ENCODE measurements at places on chromosomes 3 and 15. TPM values are rescaled to one million over a fixed set of nuclear protein-coding genes. Genes with fewer than 3 reads are reported as not detected.

The GOLGA6D gene
- total RNA-seq, result not detected

The RYR3 gene
- total RNA-seq, result not detected

The AP3B2 gene
- total RNA-seq, result not detected

The ECE2 gene
- not detected for total RNA-seq

The COLQ gene
- 5.3 TPM for total RNA-seq

The ZNF662 gene
- total RNA-seq, result 1.2 TPM

The DNAH12 gene
- total RNA-seq, result not detected

The ZNF660 gene
- 0.83 TPM for total RNA-seq

The CYP1A2 gene
- total RNA-seq, result not detected

The POTEB gene
- total RNA-seq, result not detected

The ANKRD34C gene
- not detected for total RNA-seq

The SOX14 gene
- not detected for total RNA-seq

The SEMA6D gene
- not detected for total RNA-seq

The NLGN1 gene
- not detected for total RNA-seq

The PHC3 gene
- 54.0 TPM for total RNA-seq

The DUOX2 gene
- total RNA-seq, result not detected

The CA12 gene
- total RNA-seq, result not detected

- DNase-seq, result no peak
These were observed 68.5 kb downstream of the PLCH1 start for GRCh38 chr3:155676252-155676981.

DNA sequence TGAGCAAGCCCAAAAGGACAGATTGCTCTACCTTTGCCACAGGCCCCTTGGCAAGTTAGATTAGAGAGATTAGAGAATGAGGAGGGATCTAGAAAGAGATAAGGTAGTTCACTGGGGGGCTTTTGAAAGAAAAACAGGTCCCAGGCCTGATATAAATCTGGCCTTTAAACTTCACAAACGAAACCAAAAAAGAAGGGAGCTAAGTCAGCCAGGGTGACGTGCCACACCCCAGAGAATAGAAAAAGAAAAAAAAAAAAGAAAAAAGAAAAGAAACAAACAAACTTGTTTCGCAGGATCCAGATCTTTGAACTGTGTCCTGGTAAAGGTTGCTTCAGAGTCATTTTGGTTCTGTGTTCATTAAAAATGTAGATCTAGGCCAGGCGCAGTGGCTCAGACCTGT, 3.6 kb downstream of the KAT2B start:
- no peak for DNase-seq

DNA sequence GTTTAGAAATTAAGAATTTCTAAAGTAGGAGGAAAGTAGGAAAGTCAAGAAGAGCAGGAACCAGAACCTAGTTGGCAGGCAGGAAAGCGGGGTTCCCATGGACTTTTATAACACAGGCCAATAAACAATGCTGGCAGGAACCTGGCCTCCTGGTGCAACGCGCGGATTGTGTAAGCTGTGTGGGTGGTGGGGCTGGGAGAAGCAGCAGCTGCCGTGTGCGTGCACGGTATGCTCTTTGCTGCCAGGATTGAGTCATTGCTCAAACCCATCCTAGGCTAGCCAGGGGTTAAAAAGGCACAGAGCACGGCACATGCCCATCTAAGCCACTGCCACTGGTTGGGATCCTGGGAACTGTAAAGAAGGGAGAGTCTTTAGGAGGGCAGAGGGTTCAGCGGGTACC, 209.9 kb upstream of the RGMA start:
- no peak for DNase-seq

GRCh38 chr3:69659180-69659910, 79.9 kb upstream of the MITF start:
- DNase-seq, result no peak

GRCh38 chr15:29825227-29825626, 3.0 kb upstream of the TJP1 start:
- DNase-seq, result peak; percentile 66

DNA sequence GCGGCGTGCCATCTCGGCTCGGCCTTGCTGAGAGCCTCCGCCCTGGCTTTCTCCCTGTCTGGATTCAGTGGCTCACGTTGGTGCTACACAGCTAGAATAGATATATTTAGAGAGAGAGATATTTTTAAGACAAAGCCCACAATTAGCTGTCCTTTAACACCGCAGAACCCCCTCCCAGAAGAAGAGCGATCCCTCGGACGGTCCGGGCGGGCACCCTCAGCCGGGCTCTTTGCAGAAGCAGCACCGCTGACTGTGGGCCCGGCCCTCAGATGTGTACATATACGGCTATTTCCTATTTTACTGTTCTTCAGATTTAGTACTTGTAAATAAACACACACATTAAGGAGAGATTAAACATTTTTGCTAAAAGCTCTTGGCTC, 54.1 kb downstream of the PLXNA1 start:
- no peak for DNase-seq

GRCh38 chr3:146680617-146681016, 75.5 kb upstream of the PLSCR5 start:
- no peak for DNase-seq

- DNase-seq, result no peak
These were observed 69.9 kb downstream of the IGF2BP2 start for GRCh38 chr3:185754920-185755319.

GRCh38 chr3:72990701-72991395, 5.8 kb upstream of the PPP4R2 start:
- DNase-seq, result no peak

DNA sequence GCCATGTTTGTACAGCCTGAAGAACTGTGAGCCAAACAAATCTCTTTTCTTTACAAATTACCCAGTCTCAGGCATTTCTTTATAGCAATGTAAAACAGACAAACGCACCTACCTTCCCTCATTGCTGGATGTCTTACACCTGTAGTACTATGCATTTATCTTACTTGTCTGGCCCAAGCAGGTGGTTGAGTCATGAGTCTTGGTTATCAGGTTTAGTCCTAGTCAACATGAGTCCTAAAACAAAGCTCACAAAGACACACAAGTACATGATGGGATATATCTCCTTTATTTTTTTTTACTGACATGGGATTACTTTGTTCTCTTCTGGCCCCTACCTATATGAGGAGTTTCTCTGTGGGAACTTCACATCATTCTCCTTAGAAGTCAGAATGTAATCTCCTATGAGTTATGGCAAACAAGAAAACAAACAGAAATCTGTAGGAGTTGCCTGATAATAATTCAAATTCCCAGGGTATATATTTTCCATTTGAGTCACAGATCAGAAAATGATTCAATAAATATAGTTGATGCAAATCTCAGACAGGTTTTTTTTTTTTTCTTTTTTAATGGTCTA, 33.6 kb upstream of the PLSCR2 start:
- no peak for DNase-seq

DNA sequence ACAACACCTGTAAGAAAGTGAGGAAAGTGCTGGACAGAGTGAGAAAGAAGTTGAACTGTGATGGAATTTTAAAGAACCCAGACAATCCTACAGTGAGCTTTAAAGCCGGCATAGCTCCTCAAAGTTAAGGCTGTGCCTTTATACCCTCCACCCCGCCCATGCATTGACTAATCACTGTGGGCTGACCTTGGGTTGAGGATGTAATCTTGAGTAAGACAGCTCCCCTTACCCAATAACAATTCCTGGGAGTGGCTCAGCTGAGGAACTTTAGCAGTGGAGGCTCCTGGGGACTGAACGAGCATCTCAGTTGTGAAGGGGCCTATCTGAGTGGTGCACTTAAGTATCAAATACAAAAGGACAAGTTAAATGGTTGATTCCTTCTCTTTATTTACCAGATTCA, 35.7 kb upstream of the ZNF770 start:
- DNase-seq, result no peak

DNA sequence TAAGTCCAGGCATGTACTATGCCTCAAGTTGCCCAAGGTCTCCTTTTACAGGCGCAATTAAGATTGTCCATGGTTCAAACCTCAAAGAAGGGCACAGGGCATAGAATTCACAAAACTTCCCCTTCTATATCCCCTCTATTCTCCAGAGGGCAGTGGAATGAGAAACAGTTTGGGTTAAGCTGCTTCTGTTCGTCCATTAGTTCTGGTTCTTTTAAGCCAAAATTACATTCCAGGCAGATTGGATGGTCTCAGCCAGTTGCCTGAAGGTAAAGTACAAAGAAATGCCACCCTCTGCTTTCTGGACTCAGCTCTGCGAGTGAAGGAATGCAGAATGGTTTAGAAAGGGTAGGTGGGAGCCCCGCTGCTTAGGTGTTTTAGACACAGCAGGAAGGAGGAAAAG, 200.7 kb downstream of the GREM1 start:
- no peak for DNase-seq

- DNase-seq, result no peak
These were observed 237.7 kb upstream of the AGTR1 start for GRCh38 chr3:148459931-148460513.

- DNase-seq, result no peak
These were observed 104.2 kb downstream of the OXSM start for GRCh38 chr3:25894101-25894500.

DNA sequence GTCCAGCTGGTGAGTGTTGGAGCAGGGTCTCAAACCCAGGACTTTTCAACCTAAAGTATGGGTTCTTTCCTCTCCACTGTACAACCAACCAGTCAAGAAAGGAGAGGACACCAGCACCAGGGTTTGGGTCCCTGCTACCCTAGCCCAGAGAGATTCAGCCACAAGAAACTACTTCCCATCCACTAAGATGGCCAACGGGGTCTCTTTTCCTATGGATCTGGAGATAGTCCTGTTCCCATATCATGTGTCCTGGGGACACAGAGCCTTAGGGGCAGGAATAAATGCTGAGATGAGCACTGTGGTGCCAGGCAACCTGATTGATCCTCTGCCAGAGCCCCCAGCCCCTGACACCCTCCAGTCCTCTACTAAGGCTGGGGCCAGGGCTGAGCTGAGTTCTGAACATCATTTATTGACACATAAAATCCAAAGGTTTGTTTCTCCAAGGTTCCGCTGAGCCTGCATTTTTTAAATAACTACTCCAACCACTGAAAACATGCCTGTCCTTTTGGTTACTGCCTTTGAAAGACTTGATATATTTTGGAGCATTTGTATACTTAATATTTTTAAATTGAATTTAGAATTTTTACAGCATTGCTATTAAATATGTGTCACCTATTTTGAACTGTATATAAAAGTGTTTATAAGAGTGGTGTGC, 26.0 kb downstream of the MRPL46 start:
- DNase-seq, result no peak

DNA sequence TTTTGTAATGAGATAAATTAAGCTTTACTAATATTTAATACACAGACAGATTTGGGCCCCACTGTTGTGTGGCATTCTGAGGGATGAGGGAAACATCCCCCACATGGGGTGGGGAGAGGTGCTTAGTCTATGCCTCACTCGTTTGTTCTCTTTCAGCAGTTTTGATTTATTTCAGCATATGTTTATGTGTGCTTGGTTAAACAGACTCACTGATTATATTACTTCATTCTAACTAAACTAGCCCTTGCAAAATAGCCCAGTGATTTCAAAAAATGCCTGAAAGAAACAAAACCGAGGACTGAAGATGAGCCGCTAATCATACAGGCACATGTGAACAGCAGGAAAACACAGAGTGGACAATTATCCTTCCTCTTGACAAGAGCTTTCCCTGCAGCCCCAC, 27.2 kb downstream of the TNFAIP8L3 start:
- no peak for DNase-seq

- DNase-seq, result no peak
These were observed 2.9 kb upstream of the ZNF710 start for GRCh38 chr15:89998141-89998661.

GRCh38 chr3:181006541-181006940, 17.0 kb upstream of the DNAJC19 start:
- DNase-seq, result no peak

- DNase-seq, result no peak
These were observed 2.4 kb downstream of the MB21D2 start for GRCh38 chr3:192915304-192915703.

- DNase-seq, result no peak
These were observed 645.9 kb downstream of the CADM2 start for GRCh38 chr3:85604641-85605040.

- DNase-seq, result no peak
These were observed 447.3 kb upstream of the KCNMB2 start for GRCh38 chr3:178088963-178089362.

DNA sequence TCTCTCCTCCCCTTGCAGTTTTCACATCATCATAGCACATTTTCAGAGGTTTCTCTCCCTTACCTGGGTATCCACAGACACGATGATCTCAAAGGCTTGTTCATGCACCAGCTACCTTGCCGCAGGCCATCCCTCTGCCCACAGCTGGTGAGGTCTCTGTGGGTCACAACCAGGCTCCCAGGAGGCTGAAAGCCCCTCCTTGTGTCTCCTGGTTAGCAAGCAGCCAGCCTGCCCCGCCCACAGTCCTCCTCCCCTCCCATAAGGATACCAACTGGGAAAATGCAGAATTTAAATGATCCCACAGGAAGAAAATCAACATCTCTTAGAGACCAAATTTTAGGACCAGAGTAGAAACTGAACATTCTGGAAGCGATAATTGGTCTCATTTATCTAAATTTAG, 213.5 kb upstream of the PPP2R3A start:
- DNase-seq, result no peak

- DNase-seq, result no peak
These were observed 97.6 kb upstream of the ALDH1A3 start for GRCh38 chr15:100781961-100782530.

DNA sequence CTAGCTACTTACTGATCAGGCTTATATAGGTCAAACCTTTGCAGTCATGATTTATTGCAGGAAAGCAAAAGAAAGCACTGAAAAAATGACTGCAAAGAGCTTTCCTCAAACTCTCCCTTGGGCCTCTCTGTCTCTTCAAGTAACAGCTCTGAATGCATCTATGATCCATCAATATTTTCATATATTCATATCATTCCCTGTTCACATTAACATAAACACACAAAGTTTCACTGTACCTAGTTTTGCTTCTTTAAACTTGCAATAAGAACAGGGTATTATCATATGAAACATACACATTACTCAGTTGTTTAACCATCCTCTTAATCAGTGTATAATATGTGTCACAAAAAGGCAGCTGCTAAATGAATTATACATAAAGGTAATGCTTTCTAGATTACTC, 107.9 kb upstream of the ARL6 start:
- DNase-seq, result no peak

GRCh38 chr3:193845144-193845543, 252.1 kb downstream of the OPA1 start:
- DNase-seq, result no peak

- DNase-seq, result no peak
These were observed 245.2 kb downstream of the EFHB start for GRCh38 chr3:19688767-19689166.
